ENCODE measurements at places on chromosomes 4 and X. TPM values are rescaled to one million over a fixed set of nuclear protein-coding genes. Genes with fewer than 3 reads are reported as not detected.

DNA sequence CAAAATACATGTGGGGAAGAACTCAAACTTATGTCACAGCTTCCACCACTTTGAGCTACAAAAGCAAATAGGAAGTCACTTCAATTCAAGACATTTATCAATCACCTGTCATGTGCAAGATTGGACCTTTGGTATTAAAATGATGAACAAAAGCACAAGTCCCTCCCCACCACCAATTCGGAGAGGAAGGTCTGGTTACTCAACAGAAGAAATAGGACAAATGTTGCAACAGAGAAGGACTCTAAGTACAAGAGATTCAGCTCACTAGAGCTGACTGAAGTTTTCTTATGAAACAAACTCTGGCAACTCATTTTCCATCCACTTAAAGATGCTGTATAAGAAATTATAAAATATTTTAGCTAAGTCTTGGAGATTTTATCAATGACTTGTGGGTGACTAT is 16.0 kb upstream of the MMRN1 start:
- H3K27ac ChIP-seq: no peak overlapping the region
- no peaks in the 10 kb centered on the region for H3K36me3 ChIP-seq
- no peaks in the 10 kb centered on the region for H3K27me3 ChIP-seq
- H3K4me3 ChIP-seq: no peak overlapping the region

GRIA2 gene
- not detected for total RNA-seq

PNMA5 gene
- total RNA-seq: not detected

DNA sequence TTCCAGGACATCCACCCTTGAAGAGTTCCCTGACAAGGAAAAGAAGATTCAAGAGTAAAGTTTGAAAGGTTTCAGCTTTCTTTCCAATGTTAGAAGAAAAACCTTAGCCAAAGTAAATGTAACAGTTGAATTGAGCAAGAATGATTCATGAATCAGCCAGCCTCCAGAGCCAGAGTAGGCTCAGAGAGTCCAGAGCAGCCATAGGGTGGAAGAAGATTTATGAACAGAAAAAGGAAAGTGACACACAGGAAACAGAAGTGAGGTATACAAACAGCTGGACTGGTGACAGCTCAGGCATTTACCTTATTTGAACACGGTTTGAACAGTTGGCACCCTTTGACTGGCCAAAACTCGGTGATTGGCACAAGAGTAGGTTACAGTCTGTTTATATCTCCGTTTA is 63.2 kb downstream of the QDPR start:
- no peaks in the 10 kb centered on the region for H3K27me3 ChIP-seq
- no peaks in the 10 kb centered on the region for H3K4me1 ChIP-seq
- H3K4me3 ChIP-seq: no peak overlapping the region
- DNase-seq: no peak

DNA sequence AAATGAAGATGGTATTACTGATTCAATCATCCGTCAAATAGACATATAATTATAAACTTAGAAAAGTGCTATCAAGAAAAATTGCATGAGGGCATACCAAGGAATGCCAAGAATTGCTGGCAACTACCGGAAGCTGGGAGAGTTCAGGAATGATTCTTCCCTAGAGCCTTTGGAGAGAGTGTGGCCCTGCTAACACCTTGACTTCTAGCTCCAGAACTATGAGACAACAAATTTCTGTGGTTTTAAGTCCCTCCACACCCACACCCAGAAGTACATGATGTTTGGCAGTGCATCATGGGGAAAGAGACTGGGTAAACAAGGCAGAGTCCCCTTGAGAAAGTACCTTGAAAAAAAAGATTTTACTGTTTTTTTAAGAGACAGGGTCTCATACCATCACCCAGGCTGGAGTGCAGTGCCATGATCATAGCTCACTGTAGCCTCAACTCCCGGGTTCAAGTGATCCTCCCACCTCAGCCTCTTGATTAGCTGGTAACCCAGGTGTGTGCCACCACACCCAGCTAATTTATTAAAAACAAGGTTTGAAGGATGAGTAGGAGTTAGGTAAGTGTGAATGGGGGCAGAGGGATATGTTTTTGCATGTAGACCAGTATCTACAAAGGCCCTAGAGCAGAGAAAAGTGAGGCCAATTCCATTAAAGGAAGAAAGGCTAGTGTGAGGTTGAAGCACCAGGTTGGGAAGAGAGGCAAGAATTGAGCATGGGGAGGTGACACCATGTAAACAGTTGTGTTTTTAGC is 53.1 kb downstream of the GSX2 start:
- no peak overlapping the region for H3K27ac ChIP-seq
- H3K36me3 ChIP-seq: peaks cover 5% of the 10 kb centered on the region
- no peak for DNase-seq

- H3K27me3 ChIP-seq: no peaks in the 10 kb centered on the region
- no peaks in the 10 kb centered on the region for H3K4me1 ChIP-seq
- H3K4me3 ChIP-seq: no peak overlapping the region
- H3K27ac ChIP-seq: no peak overlapping the region
- no peaks in the 10 kb centered on the region for H3K36me3 ChIP-seq
These were observed 10.6 kb downstream of the CLTRN start for GRCh38 chrX:15653961-15654360.

F8A1 gene
- total RNA-seq: 18.8 TPM

SERTM2 gene
- 0.22 TPM for total RNA-seq

- H3K36me3 ChIP-seq: peaks cover 61% of the 10 kb centered on the region
- H3K4me3 ChIP-seq: no peak overlapping the region
- H3K27me3 ChIP-seq: no peaks in the 10 kb centered on the region
- H3K27ac ChIP-seq: no peak overlapping the region
These were observed 32.3 kb downstream of the NOP14 start for GRCh38 chr4:2930758-2931511.

GRCh38 chr4:112075129-112075753 is 70.0 kb upstream of the FAM241A start:
- DNase-seq: peak; percentile 45
- H3K27me3 ChIP-seq: no peaks in the 10 kb centered on the region
- no peak overlapping the region for H3K27ac ChIP-seq
- H3K4me1 ChIP-seq: no peaks in the 10 kb centered on the region

DNA sequence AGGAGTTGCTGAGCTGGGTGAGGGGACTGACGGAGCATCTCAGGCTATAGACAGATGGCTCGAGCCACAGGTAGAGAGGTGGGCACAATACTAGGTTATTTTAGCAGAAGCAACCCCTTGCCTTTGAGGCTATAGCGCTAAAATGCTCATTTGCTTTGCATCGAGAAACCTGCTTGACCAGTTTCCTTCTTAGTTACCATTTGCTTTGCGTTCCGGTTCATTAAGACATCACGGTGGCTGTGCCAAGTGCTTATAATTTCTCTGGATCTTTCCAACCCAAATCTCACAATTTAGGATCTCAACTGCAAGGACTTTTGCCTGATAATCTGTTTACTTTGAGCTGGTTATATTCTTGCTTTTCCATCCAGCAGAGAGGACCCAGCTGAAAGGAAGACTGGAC is 40.8 kb downstream of the DLG3 start:
- H3K4me3 ChIP-seq: no peak overlapping the region
- no peak for DNase-seq
- no peaks in the 10 kb centered on the region for H3K27me3 ChIP-seq
- no peaks in the 10 kb centered on the region for H3K4me1 ChIP-seq
- no peak overlapping the region for H3K27ac ChIP-seq
- peaks cover 54% of the 10 kb centered on the region for H3K36me3 ChIP-seq
